ENCODE measurements at places on chromosomes 3 and 15.

GRCh38 chr3:132916096-132916495 is 122.1 kb upstream of the TMEM108 start:
- DNase-seq, result no peak

- no peak for DNase-seq
These were observed 826.2 kb downstream of the ROBO1 start for GRCh38 chr3:78941587-78941986.

GRCh38 chr3:153356908-153357307 is 194.9 kb downstream of the RAP2B start:
- no peak for DNase-seq

GRCh38 chr15:37452498-37452897 is 352.1 kb upstream of the MEIS2 start:
- DNase-seq, result no peak

DNA sequence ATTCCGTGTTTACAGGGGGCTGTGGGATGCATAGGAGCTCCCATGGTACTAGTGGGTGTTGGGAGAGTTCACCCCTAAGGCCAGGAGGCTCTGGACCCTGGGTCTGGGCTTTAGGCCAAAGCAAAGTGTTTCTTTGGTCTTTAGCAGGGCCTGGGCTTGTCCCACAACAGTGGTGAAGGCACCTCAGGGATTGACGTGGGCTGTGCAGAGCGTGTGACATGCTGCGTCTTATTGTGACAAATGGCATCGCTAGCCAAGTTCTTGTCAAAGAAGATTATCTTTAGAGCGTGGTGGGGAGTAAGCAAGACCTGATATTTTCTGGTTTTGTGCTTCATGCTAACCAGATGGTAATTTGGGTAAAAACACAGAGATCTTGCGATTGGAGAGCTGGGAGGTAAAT is 170.1 kb downstream of the APBA2 start:
- no peak for DNase-seq

- DNase-seq, result no peak
These were observed 254.8 kb upstream of the TPRG1 start for GRCh38 chr3:188916934-188917401.

DNA sequence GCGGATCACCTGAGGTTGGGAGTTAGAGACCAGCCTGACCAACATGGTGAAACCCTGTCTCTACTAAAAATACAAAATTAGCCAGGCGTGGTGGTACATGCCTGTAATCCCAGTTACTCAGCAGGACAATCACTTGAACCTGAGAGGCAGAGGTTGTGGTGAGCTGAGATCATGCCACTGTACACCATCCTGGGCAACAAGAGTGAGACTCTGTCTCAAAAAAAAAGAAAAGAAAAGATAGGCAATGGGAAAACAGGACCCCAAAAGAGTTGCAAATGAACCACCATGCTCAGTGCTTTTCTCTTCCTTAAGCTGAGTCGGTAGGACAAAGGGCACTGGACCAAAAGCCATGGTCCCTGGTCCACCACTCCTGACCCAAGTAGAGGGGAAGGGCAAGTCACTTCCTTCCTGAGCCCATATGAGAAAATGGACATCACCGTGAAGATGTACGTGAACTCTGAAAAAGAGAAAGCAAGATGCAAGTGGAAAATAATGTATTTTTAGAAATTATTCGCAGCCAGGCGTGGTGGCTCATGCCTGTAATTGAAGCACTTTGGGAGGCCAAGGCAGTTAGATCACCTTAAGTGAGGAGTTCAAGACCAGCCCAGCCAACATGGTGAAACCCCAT is 2.6 kb downstream of the ITGB5 start:
- no peak for DNase-seq

- DNase-seq, result no peak
These were observed 58.1 kb upstream of the FOXP1 start for GRCh38 chr3:71641674-71642073.

DNA sequence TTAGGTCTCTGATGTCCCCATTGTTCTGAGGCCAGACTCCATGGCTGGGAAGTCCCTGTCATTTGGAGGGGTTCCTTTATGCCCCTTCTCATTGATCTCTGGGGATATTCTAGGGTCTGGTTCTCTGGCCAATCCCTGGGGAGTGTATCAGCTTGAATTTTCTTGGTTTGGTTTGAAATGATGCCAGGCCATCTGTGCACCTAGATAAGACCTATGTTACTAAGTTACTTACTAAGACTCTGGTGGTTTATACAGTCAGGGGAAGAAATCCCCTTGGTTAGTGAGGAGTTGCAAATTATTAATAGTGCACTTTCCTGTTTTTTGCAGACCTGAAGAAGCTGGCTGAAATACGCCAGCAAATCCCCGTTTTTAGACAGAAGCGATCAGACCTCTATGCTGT is 20.3 kb downstream of the NIT2 start:
- DNase-seq, result no peak

- DNase-seq, result no peak
These were observed 356.0 kb downstream of the ZPLD1 start for GRCh38 chr3:102790747-102791325.

- DNase-seq, result no peak
These were observed 29.1 kb upstream of the KCTD6 start for GRCh38 chr3:58462829-58463180.

DNA sequence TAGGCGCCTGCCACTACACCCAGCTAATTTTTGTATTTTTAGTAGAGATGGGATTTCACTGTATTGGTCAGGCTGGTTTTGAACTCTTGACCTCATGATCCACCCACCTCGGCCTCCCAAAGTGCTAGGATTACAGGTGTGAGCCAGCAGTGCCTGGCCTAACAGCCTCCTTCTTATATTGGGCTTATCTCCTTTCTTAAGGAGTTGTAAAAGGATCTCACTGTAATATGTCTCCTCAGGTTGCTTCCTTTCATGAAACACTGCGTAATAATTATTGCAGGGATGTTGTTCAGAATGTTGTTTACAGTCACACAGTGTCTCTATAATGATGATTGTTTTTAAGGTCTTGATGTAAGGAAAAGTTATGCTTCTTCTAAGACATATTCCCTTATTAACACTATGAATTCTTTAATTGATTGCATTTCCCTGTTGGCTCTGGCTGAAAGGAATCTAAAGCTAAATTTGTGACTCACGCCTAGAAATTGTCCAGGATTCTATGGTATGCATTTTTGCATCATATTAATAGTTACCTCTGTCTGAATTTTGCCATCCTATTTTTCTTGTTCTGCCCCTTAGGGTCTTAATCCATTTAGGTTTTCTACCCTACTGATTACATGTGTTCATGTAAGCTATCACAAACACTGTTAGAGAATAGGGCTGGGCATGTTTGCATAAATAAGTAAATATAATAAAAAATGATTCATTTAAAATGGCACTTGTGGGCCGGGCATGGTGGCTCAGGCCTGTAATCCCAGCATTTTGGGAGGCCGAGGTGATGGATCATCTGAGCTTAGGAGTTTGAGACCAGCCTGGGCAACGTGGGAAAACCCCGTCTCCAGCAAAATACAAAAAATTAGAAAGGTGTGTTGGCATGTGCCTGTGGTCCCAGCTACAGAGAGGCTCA is 24.5 kb upstream of the RNF111 start:
- no peak for DNase-seq

- DNase-seq, result no peak
These were observed 79.3 kb upstream of the OXTR start for GRCh38 chr3:8848696-8849131.

GRCh38 chr15:48553559-48553958 is 92.0 kb downstream of the FBN1 start:
- DNase-seq, result no peak

GRCh38 chr15:58622877-58623276 is 126.6 kb downstream of the ADAM10 start:
- DNase-seq, result no peak

DNA sequence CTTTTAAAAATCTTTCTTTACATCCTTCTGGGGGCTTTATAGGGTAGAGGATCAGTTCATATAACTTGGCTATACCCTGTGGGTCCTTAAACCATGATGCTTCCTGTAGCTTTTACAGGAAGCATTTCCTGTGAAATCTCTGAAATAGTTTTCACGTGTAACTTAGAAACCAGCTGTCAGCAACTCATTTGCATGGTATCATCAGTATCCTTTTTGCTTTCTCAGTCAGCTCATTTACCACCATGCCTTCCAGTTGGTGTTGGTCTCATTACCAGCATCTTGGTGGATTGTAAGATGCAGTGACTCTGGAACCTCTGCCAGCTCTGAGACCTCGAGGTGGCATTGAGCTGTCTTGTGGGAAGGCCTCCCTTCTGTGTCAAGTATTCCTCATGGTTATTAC is 96.7 kb upstream of the MYZAP start:
- DNase-seq, result no peak

DNA sequence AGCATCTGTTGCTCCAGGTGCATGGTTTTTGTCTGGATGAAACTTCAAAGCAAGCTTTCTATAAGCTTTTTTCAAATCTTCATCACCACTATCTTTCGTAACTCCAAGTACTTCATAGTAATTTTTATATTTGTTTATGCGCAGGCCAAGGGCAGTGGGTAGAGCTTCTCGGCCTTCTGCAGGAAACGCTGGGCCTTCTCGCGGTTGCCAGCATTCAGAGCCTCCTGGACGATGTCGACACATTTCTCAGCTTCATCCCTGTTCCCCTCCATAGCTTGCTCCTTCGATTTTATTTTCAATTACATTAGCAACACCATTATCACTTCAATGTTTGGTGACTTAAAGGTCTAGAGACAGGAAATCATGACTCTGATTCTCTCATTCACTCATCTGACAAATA is 20.2 kb downstream of the DENND4A start:
- no peak for DNase-seq

DNA sequence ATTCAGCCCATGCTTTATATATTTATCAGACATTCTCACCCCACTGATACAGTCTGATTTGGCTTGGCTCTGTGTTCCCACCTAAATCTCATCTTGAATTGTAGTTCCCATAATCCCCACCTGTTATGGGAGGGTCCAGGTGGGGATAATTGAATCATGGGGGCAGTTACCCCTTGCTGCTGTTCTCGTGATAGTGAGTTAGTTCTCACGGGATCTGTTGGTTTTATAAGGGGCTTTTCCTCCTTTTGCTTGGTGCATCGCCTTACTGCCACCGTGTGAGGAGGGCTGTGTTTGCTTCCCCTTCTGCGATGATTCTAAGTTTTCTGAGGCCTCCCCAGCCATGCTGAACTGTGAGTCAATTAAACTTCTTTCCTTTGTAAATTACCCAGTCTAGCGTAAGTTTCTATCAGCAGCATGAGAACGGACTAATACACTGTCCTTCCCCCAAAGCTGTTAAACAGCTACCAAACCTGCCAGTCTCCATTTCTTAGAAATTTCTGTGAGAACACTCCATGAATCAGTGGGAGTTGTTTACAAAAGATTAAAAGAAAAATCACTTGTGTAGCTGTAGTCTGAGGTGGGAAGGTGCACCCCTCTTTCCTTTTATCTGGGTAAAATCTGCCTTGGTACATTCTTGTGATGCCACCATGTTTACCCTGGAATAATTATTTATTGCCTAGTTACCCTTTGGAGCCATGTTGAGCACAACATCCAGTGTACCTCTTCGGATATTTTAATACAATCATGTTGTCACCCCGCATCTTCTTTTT is 160.5 kb downstream of the THSD4 start:
- DNase-seq, result no peak

DNA sequence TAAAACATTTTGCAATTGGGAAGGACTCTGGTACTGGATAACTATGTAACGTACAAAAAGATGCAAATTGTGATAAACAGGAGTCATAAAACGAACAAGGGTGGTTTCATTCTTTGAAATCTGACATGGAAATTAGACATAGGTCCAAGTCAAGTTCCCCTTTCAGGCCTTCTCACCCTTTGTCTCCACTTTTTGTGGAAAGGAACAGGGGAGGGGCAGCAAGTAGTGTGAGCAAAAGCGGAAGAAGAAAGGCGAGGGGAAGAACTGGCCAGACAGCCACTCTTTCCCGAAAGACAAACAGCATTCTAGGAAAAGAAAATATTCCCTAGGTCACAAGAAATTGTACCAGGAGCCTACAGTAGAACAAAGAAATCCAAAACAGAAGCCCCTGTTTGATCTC is 52.6 kb downstream of the MCF2L2 start:
- no peak for DNase-seq

DNA sequence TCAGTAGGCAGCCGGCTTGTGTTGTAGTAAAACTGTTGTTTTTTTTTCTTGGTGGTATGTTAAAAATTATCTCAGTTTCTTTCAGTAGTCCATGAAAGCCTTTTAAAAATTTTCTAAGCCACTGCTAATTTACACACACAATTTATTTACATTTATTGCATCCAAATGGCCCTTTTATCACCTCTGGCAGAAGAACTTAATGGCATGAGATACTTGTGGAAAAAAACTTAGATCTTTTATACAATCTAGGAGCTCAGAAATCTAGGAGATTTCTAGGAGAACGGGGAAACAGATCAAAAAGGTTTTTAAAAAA is 1.4 kb downstream of the PPP2R3A start:
- no peak for DNase-seq

DNA sequence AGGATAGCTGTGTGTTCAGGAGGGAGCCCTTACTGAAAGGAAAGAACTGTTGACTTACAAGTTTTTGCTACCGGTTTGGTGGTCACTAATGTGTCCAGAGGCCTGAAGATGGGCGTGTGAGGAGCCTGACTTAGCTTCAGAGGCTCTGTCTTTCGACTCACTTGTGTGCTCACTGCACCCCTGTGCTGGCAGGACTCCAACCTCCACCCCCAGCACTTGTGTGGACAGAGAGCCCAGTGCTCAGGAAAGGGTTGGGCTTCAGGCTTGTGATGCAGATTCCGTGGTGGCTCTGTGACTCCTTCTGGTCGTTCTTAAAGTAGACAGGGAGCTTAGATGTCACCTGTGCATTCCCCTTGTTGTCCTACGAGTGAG is 100.9 kb downstream of the PGPEP1L start:
- DNase-seq, result no peak

GRCh38 chr3:119647171-119647570 is 13.2 kb downstream of the POPDC2 start:
- no peak for DNase-seq

GRCh38 chr3:8827641-8828040 is 58.2 kb upstream of the OXTR start:
- DNase-seq, result no peak

GRCh38 chr3:170078620-170079281 is 41.0 kb downstream of the GPR160 start:
- no peak for DNase-seq

DNA sequence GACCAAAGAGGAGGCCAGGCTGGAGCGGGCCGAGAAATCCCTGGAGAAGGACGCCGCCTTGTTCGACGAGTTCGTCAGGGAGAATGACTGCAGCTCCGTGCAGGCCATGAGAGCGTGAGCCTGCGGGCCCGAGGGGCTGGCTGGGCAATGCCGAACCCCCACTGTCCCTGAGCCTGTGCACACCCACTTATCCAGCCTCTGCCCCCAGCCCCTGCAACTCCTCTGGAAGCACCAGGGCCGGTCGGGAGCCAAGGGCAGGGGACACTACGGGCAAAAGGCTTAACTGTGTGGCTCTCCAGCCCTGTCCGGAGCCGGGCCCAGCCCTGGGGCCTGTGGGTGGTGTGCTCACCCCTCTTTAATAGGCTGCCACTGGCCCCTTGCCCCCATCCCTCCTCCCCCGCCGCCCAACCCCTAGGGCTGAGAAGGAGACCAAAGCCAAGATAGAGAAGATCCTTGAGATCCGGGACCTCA is 24.0 kb downstream of the CFAP100 start:
- no peak for DNase-seq

GRCh38 chr3:133487920-133488540 is 85.5 kb upstream of the CDV3 start:
- DNase-seq, result no peak

- DNase-seq, result no peak
These were observed 67.2 kb downstream of the UMPS start for GRCh38 chr3:124797426-124797945.

All from nephron progenitor cell (in vitro differentiated cells).